Stimulated activated CD8-positive, alpha-beta memory T cell treated with anti-CD3 and anti-CD28 coated beads, Interleukin-15, amount 100 ng/mL, for 4 hours (primary cell): ENCODE measurements at places on chromosomes 2 and 18.

- no peak for DNase-seq
These were observed 567.1 kb upstream of the POU3F3 start for GRCh38 chr2:104286841-104287240.

GRCh38 chr2:25041307-25041927 lies 459 bp upstream of the EFR3B start:
- no peak for DNase-seq

DNA sequence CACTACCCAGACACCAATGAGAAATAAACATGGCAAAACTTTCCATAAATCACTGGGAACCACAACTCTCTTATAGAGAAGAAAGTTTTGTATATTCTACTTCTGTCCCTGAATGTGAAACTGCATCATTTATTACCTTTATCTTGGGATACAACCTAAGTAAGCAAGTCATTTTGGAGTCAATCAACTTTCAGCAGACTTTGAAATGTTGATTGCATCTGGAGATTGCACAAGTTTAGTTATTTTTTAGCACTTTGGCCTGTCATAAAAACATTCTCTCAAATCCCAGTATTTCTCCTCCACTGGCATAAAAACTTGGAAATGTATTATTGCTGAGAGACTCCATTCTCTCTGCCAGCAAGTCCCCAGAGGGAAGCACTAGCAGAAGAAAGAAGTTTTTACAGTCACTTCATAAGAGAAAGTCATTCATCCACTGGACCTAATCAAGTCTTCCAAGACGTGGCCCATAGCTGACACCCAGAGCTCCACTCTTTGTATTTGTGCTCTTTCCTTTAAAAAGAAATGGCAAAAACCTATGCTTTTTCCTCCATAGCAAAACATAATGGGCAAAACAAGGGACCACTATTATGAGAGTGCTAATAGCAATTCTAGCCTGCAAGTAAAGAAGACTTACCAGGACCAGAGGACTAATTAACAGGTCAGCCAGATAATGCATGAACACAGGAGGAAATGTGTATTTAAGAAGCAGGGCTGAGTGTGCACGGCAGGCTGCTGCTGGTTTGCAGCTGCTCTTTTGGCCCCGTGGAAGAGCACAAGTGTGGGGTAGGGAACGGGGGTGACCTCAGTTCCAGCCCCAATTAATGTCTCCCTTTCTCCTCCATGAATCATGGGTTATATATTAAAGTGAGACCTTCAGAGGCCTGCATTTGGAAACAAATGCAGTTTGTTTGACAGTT lies 171.5 kb downstream of the INO80D start:
- DNase-seq, result no peak

- no peak for DNase-seq
These were observed 67.2 kb upstream of the NPAS2 start for GRCh38 chr2:100752628-100753333.

DNA sequence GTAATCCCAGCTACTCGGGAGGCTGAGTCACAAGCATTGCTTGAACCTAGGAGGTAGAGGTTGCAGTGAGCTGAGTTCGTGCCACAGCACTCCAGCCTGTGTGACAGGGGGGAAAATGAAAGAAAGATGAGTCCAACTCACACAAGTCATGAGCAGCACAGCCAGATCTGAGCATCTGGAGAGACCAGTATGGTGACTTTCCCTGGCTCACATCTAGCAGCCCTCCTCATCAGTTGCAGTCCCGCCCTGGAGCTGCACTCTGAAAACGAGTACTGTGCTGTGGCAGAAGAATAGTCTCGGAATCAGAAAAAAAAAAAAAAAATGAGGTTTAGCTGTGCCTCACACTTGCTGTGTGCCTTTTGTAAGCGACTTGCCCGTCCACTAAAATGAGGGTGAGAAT lies 74.4 kb upstream of the TRIB2 start:
- DNase-seq, result no peak

- no peak for DNase-seq
These were observed 252.6 kb downstream of the EXOC6B start for GRCh38 chr2:72573232-72573631.

DNA sequence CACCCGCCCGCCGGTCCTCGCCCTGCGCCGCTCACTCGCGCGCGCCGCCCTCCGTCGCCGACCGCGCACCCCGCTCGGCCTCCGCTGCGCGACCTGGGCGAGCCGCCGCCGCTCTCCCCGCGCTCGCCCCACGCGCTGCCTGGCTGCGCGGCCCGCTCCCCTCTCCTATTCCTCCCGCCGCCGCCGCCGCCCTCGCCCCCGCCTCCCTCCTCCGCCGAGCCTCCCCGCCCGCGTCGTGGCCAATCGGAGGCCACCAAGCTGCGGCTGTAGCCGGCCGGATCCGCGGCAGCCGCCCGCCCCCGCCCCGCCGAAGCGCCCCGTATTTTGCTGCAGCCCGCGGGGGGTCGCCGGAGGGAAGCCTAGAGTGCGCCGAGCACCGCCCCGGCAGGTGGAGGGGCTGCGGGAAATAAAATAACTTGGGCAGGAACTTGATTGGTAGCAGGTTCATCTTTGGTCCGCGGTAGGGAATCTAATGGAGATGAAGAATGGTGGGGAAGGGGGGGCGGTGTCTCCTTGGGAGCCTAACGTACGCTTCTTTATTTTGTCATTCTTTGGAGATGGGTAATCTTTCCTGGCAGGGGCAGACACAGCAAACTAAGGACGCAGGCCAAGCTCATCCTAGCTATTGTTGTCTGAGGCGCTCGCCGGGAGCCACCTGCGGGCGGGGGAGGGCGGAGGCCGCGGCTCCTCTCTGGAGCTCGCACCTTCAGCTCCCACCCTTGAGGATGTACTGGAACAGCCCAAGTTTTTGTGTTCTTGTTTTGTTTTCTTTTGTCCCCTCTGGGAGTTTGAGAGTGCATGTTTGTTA lies 1.1 kb upstream of the CDH2 start:
- no peak for DNase-seq

DNA sequence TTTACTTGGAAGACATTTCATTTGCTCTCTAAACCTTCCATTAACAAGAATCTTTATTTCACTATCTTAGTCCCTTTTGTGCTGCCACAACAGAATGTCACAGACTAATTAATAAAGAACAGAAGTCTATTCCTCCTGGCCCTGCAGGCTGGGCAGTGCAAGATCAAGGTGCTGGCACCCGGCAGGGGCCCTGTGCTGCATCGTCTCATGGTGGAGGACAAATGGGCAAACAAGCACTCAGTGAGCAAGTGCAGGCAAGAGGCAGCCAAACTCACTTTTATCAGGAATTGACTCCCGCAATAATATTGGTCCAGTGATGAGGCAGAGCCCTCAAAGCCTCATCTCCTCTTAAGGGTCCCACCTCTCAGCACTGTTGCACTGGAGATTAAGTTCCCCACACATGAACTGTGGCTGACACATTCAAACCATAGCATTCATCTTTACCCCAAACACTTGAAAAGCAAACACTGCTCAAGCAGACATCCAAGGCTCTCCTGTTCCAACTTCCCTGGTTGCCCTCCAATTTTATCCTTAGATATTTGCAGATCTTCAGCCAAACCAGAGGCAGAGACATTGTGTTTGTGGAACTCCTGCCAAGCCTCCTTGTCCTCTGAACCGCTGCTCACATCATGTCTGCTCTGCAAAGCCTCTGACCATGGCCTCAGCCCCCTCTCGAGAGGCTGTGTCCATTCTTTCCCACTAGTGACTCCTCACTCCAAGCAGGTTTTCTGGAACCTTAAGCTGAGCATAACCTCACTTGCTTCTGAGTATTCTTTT lies 404.4 kb upstream of the SOX11 start:
- no peak for DNase-seq

GRCh38 chr2:4012197-4012596 lies 308.8 kb downstream of the DCDC2C start:
- no peak for DNase-seq

DNA sequence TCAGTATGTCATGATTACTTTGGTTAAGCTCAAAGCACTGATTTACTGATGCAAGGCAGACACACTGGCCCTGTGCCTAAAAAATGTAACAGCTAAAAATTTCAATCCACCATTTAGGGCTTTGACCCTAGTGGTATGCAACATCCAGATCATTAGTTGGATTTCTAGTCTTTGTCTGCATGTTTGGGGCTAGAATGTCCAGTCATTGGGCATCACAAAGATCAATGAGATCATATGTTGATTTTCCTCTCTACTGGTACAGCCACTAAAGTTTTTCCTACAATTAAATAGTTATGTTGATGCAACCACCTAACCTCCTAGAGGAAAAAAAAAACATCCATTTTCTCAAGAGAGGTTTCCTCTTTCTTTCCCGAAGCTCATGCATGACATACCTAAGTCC lies 53.4 kb upstream of the REV1 start:
- DNase-seq, result no peak

GRCh38 chr18:7566244-7566566 lies 911 bp upstream of the PTPRM start:
- DNase-seq, result no peak

DNA sequence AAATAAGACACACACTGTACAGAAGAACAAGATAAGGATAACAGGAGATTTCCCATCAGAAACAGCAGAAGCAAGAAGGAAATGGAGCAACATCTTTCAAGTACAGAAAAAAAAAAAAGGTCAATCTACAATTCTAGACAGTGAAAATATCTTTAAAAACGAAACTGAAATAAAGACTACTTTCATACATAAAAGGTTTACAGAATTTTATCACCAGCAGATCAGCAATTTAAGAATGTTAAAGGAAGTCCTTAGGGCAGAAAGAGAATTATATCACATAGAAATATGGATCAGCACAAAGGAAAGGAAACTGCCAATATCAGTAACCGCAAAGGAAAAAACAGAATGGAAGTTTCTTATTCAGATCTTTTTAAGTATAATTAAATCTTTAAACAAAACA lies 931.0 kb downstream of the EPHA4 start:
- DNase-seq, result no peak

DNA sequence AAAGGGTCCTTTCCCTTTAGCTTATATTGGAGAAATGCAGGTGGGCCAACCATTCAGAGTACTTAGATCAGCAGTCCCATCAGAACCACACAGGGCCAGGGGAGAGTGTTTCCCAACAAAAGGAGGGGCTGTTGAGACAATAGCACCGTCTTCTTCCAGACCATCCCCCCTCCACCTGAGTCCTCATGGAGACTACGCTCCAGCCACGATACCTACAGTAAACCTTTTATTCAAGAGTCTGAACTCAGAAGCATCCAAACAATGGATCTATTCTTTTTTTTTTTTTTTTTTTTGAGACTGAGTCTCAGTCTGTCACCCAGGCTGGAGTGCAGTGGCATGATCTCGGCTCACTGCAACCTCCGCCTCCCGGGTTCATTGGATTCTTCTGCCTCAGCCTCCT lies 25.7 kb upstream of the ZNF532 start:
- DNase-seq, result no peak

GRCh38 chr2:1864981-1865421 lies 120.7 kb upstream of the PXDN start:
- no peak for DNase-seq

GRCh38 chr2:120869036-120869729 lies 133.5 kb downstream of the GLI2 start:
- no peak for DNase-seq

DNA sequence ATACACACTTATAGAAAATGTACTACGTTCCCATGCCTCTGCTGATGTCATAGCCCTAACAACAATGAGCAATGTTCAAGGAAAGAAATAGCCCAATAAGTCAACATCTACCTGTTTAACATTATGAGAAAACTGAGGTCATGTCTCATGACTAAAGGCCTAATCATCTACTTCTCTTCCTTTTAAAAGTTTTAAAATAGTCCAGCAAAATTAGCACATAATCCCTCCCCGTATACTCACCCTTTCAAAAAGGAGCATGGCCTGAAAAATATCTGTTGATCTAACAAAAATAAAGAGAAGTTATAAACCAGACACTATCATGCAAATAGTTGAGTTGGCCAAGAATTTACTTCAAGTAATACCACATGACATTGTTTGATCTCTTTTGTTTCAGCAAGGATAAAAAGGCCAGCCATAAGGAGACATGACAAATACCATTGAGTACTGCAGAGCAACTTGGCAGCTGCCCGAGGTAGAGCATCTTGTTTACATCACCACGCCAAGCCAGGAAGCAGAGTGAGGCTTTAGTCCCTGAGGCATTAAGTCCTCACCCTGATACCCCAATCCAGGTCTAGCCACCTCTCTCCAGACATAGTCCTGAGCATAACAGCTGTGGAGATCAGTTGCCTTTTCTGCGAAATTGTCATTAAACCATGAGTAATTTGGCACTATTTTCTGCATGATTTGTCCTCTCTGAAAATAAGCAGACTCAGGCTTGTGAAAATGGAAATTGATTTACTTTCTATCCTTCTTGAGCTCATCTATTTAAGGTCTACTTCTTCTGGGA lies 137.4 kb upstream of the ETAA1 start:
- DNase-seq, result no peak

- no peak for DNase-seq
These were observed 33.7 kb upstream of the BZW1 start for GRCh38 chr2:200778038-200778437.

DNA sequence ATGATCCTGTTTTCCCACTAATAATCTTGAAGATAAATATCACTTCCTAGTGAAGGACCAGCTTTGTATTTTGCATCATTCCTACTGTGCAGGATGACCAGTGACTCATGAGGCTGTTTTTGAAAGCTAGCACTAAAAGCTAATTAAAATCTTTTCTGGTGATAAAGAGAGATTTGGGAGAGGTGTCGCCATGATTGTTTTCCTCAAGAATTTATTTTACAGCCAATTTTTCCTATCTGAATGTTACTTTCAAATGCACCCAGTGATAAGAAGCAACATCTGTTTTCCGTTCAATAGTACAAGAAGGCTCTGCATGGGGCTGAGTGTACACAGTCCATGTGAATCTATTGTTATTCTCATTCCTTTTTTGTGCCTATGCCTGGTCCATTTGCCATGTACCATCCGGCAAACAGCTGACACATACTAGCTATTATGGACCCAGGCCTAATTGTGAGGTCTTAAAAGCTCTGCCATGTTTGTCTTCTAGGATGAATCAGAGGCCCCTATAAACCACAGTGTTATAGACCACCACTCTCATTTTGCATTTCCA lies 28.4 kb downstream of the MEIS1 start:
- no peak for DNase-seq

DNA sequence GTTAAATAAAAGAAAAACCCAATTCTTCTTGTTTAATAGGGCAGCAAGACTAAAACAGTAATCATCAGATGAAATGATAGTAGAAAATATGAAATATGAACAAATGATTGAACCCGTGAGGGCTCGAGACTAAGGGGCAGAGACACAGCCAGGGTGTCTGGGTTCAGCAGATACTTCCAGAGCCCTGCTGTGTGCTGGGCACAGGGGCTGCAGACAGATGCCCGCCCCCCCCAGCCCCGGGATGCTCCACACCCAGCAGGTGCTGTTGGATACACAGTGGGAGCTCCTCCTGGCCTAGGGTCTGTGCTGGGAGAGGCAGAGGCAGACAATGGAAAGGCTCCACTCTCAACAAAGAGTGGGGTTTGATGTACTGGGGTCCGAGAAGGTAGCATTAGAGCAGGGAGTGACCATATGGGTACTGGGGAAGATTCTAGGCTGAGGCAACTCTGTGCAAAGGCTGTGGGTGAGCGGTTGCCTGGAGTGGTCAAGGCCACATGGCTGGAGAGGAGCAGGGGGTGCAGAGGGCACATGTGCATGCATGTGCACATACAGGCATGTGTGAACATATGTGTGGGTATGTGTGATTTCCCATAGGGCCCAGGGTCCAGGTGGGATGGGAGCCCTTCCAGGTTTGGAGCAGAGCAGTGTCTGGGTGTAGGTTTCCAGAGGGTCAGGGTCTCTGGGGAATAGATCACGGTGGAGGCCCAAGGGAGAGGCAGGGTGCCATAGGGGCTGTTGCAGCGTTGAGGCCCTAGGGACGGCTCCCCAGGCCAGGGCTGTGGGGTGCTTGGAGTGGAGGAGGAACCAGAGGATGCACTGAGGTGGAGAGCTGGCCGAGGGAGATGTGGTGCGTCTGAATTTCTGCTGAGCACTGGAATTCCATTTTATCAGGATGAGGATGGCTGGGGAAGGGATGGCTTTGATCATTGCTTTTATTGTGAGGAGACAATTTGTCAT lies 36.7 kb downstream of the LDLRAD4 start:
- no peak for DNase-seq
